ENCODE measurements at places on chromosomes 7 and 10.

- no peak for DNase-seq
These were observed 29.3 kb downstream of the TMEM248 start for GRCh38 chr7:66950311-66950710.

GRCh38 chr7:117784315-117784714, 88.9 kb downstream of the CTTNBP2 start:
- DNase-seq, result no peak

- no peak for DNase-seq
These were observed 57.6 kb downstream of the GTF2IRD1 start for GRCh38 chr7:74511345-74511744.

DNA sequence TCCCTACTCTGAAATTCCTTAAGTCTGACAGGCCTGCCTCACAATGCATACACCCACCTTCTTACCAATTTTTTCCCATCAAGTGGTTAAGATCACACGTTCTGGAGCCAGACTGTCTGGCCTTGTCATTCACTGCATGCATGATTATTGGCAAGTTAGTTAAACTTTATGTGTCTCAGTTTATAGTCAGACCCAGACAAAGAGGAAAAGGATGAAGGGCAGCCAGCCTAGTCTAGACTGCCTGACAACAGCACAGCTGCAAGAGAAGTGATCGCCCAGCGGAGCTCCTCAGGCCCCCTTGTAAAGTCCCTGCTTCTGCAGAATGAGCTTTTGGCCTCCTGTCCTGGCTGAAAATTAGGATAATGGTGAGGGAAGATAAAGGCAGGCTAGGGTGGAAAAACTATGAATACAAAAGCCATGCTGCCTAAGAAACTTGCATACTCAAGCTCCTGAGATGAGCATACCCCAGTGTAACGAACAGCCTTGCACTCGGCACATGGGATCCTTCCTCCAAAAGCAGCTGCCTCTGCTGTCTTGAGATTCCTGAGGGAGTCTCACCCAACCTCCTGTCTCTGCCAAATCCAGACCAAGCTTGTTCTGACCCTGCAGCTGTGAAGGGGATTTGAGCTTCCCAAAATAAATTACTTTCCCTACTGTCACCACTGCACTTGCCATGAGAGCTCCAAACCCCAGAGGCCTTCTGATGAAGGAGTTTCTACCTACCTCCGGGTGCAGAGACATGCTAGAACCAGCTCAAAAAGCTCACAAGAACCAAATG, 26.7 kb upstream of the MRLN start:
- no peak for DNase-seq

DNA sequence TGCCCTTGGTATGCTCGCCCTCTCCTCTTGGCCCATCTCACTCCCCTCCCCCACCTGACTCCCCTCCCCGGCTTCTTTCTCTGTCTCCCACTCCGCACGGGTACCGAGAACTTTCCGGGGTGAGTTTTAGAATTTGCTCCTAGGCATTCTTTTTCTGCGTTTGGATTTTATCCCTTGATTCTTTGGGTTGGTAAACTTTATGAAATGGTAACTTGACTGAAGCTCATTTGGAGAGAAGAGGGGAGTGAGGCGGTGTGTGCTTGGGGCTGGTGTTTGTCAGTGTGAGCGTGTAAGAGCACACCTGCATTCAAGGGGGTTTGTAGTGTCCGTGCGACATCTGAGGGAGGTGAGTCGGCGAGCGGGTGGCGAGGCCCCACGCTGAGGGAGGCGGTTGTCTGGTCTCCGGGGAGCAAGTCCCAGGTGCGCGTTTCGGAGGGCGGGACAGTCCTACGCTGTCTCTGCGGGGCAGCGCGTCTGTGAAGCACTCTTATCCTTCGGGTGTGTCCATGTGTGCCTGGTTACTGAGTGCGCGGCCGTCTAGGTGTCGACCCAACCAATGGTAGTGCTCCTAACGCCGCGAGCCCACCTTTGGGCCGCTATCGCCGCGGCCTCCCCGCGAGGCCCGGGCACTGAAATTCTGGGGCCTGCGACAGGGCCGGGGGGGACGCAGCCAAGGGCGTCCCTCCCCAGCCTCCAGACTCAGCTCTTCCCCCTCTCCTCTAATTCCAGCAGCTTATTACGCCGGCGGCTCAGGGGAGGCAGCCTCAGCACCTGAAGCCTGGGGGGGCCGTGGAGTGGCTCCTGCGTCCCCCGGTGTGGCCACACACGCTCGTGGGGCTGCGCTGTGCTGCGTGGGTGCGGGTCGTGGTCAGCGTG, 2.6 kb upstream of the ZNF503 start:
- DNase-seq, result peak; percentile 68

GRCh38 chr10:2918489-2918888, 148.9 kb upstream of the PFKP start:
- no peak for DNase-seq

DNA sequence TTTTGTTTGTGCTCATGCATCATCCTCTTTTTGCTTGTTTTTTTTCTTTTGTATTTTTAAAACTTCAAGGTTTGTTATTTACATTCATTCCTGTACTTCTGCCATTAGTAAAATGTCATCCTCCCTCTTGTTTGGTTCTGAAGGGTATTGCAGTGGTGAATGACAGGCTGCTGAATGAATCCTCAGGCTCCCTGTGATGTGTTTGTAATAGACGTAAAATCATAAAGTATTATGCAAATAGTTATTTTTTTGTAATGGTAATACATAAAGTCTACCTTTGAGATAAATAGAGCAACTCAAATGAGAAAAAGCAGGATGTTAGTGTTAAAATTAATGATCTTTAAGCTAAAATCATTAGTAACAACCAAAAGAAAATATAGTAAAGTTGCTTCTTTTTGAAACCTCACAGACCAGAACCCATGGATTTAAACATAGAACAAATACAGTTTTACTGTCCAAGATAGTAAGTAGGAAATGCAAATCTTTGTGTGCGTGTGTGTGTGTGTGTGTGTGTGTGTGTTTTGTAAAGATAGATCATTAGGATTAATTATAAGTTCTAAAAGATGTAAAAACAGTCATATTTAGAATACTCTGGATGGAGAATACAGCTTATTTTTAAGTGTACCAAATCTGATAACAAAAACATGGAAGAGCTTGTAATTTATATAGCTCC, 4.5 kb downstream of the GLCCI1 start:
- DNase-seq, result no peak

- no peak for DNase-seq
These were observed 40.3 kb downstream of the ZNF22 start for GRCh38 chr10:45040921-45041542.

DNA sequence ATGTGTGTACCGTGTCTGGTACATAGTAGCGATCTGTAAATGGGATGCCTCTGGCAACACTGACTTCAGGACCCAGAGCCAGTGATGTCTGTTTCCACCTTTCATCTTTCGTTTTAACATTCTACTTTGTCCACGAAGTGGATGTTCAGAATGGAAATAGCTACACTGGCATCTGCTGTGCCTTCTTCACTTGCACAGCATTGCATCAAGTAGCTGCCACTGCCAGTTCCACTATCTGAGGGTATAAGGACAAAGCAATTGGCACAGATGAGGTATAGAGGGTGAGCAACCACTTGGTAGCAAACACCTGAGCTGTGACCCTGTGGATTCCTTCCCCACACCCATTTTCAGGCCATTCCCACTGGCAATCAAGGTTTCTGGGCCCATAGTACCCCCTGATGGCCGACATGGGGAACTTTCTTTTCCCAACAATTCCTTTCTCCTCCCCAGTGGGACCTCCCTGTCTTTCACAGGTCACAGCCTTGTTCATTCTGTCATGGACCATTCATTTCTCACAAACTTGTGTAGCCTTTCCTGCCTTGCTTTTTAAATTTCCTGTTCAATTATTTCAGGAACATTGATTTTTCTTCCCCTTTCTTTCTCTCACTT, 4.0 kb downstream of the ITGA8 start:
- DNase-seq, result peak; percentile 55

GRCh38 chr10:67171970-67172369, 246.1 kb downstream of the LRRTM3 start:
- DNase-seq, result no peak

DNA sequence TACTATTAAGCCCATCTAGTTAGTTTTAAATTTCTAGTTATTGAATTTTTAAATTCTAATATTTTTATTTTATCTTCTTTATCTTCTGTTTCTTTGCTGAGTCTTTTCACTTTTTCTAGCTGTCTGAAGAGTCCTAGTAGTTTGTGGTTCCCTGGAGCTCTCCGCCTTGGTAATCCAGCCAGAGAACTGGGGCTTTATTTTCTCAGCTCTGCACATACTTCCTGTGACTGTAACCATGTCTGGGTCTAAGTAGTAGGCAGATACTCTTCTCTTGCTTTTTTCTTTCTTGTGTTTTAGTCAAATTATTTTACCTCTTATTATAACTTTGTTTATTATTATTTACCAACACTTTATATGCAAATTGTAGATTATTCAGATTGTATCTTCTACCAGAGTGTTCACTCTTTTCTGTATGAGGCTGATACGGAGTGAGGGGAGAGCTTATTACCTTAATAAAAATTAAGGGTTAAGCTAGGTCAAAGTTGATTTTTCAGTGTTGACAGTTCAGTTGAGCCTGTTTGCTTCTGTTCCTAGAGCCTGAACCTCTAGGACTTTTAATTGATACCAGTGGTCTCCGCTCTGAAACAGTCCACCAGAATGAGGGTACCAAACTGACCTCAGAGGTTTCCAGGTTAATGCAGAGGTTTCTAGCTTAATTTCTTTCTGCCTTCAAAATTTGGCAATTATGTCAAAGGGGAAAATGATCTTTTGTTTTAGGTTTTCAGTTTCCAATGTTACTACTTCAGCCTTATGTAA, 155.4 kb downstream of the ADK start:
- no peak for DNase-seq

DNA sequence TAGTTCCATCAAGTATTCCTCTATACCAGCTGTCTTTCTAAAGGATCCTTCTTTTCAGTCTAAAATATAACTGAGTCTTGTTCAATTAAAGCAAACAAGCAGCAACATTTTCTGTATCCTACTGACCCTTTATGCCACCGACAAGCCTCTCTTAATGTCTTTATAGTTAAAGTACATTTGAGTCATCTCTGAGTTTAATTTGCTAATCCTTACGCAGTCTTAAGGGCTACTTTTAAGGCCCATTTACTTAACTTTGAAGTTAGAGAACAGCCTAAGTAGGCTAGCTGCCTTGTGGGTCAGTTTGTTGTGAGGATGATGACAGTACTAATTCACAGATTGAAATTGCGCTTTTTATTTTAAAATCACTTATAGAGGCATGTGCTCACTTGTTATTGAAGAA, 265.5 kb upstream of the FERD3L start:
- no peak for DNase-seq

GRCh38 chr10:1552881-1553670, 184.2 kb downstream of the ADARB2 start:
- no peak for DNase-seq

- DNase-seq, result no peak
These were observed 32.6 kb upstream of the TECTB start for GRCh38 chr10:112250555-112250954.

- peak; percentile 96 for DNase-seq
These were observed at the start of gene AEBP1 for GRCh38 chr7:44103923-44104859. Gene AEBP1 (plus strand): TSS chr7:44104345. CDS start chr7:44104666, 321 bp downstream.

Data from SK-N-SH (cell line).